NCI-H2107 (cell line): ENCODE measurements at places on chromosomes 2 and 18.

DNA sequence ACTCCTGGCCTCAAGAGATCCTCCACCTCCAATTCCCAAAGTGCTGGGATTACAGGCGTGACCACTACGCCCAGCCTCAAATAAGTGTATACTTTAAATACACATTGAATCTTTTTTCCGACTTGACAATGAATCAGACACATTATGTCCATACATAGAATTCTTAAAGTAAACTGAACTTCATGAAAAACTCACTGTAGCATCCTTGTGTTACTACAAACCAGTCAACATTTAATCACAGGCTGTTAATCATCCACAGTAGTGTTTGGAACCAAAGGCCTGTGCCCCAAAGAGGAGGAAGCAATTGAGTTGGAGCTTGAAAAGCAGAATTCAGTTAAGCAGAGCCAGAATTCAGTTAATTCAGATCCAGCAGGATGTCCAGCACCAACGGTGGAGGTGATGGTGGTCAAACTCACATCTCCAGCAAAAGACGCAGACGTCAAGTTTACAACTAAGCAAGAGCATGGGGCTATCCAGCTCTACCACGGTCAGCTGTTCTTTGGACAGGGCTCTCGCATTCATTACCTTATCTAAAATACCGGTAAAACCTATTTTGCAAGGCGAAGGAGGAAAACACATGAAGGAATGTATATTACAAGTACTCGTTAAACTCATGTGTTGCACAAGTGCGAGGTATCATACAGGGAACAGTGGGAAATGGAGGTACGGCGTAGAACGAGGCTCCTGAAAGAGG, 1.2 kb downstream of the SLC39A6 start:
- DNase-seq, result no peak

DNA sequence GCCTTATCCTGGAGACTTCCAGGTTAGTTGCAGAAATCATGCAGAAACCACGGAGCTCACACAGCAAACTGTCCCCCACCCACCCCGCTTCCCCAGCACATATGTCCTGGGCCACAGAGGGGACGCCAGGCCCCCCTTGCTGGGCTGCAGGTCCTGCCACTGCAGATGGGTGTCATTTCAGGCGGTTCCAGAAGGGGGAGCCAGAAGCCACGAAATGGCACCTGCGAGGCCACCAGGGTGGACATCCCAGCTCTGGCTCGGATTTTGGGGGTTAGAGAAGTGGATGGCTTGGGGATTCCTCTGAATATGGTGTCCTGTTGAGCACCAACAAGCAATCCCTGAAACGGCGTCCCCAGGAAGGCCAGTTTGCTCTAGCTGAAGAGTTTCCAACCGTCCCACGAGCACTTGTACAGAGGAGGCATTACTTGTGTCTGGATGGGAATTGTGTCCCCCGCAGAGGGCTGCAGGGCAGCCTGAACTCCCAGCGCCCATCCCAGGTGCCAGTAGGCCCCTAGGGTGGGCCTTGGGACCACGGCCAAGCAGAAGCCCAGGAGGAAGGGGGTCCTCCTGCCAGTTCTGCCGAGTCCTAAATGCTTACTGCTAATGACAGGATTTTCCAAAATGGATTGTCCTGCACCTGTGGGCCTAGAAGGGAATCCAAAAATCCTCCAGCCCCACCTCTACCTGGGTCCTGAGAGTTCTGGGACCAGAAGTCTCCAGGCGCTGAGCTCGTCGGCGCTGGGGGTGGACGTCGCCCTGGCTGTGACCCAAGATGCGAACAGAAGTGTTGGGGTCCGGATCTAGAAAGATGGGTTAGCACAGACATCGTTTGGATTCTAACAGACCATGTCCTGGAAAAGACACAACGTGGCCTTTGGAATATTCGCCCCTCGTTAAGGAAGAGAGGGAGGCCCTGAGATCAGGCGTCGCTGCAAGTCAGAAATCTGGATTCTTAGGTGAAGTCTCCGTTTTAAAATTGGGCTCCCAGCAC, 14.6 kb upstream of the NFATC1 start:
- peak; percentile 46 for DNase-seq

- DNase-seq, result no peak
These were observed 107.9 kb downstream of the PMAIP1 start for GRCh38 chr18:60007661-60008060.

DNA sequence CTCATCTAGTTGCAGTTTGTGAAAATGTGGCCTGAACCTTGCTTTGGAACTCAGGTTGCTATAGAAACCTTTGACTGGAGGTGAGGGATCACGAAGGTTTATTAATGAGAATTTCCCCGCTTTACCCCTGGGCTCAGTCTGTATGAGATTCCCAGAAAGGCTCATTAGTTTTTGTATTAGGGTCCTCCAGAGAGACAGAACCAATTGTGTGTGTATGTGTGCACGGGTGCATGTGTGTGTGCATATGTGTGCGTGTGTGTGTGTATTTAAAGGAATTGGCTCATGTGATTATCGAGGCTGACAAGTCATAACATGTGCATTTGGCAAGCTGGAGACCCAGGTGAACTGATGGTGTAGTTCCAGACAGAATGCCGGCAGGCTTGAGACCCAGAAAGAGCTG, 113.8 kb upstream of the DLX2 start:
- no peak for DNase-seq

DNA sequence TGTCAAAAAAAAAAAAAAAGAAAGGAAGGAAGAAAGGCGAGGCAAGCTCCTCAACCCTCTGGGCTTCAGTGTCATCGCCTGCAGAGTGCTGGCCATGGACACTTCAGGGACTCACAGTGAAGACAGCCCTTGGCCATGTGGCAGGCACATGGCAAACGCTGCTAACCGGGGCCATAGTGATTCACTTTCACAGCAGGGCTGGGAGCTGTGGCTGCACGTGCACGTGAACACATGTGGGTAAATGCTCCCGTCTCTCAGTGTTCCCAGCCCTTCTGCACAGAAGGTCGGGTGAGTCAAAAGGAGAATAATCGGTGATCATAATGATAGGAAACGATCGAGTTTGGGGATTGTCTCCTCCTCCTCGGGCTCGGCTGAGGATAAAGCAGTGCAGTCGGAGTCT, 46.1 kb upstream of the UBE2F start:
- DNase-seq, result no peak
